Neural crest cell (in vitro differentiated cells): ENCODE measurements at places on chromosomes 1 and 21. TPM values are rescaled to one million over a fixed set of nuclear protein-coding genes. Genes with fewer than 3 reads are reported as not detected.

Gene LCA5L
- 1.2 and 1.4 TPM in 2 replicates for total RNA-seq

GRCh38 chr1:8987881-8988617 is 38.2 kb downstream of the SLC2A7 start:
- peaks cover 5% of the 10 kb centered on the region for H3K4me1 ChIP-seq
- H3K36me3 ChIP-seq, result no peaks in the 10 kb centered on the region
- no peak overlapping the region for H3K4me3 ChIP-seq
- H3K27ac ChIP-seq, result no peak overlapping the region

Gene GPR153
- total RNA-seq, result 28.1 and 28.7 TPM in 2 replicates

Gene TTC22
- not detected in 2 replicates for total RNA-seq

- H3K36me3 ChIP-seq, result no peaks in the 10 kb centered on the region
- H3K27ac ChIP-seq, result no peak overlapping the region
- H3K27me3 ChIP-seq, result peaks cover 5% of the 10 kb centered on the region
- DNase-seq, result no peak
- peak overlapping the region; percentile 90 for H3K4me3 ChIP-seq
Measured at GRCh38 chr1:22712502-22713271, 2.0 kb downstream of the EPHB2 start.

DNA sequence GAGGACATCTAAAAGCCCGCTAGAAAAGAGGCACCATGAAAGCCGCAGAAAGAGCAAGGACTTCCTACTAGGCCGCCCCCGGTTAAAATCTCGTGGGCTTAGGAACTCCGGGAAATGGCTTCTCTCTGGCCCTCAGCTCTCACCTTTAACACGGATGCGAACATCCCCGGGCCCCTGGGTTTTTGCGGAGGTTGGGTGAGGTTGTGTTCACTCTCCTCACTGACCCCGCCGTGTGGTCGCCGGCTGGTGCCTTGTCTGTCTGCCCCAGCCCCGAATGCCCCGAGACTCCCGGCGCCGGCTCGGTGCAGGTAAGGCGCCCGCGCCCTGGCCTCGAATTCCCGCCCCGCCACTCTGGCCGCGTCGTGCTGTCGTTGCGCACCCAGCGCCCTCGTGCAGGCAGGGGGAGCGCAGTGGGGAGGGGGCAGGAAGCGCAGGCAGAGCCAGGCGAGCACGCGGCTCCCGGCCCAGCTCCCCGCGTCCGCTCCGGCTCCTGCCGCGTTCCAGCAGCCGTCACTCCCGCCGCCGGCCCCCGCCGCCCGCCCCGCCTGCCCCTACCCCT is at the start of gene SHISAL2A:
TSS of gene SHISAL2A (plus strand) at position 437 of the 559 bp plus-strand sequence. CDS start 326 bp downstream, outside the sequence.
- DNase-seq, result peak; percentile 40
- H3K4me1 ChIP-seq, result peaks cover 32% of the 10 kb centered on the region
- H3K27me3 ChIP-seq, result peaks cover 58% of the 10 kb centered on the region
- H3K4me3 ChIP-seq, result peak within 1 kb of the TSS; percentile 67

Gene CHIT1
- total RNA-seq, result not detected in 2 replicates

Gene ALPL
- total RNA-seq, result 16.7 TPM in 2 replicates

DNA sequence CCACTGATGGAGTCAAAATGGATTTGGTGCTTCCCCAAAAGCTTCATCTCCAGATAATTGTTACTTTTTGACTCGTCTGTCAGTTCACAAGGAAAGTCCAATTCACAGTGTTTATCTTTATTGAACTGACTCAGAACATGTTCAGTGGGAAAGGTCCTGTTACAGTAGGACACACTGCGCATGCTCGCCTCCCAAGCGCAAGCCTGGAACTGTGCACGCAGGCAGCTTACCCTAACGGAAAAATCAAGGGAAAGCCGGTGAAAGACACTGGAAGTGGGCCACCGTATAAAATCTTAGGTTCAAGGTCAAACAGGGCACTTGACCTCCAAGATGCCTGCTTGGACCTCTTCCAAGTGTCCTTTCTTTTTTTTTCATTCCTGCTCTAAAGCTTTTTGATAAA is 174.6 kb downstream of the USP25 start:
- H3K36me3 ChIP-seq, result peaks cover 16% of the 10 kb centered on the region
- DNase-seq, result no peak
- H3K27ac ChIP-seq, result no peak overlapping the region
- no peaks in the 10 kb centered on the region for H3K27me3 ChIP-seq
- H3K4me1 ChIP-seq, result no peaks in the 10 kb centered on the region
- H3K4me3 ChIP-seq, result no peak overlapping the region

DNA sequence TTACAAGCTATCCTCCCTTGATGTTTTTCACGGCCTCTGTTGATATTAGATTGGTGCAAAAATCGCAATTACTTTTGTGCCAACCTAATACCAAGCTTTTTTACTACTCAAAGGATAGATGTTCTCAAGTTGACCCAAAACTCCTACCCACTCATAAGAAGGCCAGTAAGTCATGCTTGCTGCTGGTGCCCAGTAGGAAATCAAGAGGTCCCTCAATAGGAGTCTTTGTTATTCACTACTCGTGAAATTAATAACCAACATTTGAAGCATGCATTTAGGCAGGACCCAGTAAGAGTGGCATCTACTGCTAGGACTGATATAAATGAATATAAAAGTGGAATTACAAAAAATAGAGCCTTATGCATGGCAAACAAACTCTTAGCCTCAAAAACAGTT is 52.6 kb downstream of the APP start:
- H3K36me3 ChIP-seq, result no peaks in the 10 kb centered on the region
- H3K4me1 ChIP-seq, result peaks cover 61% of the 10 kb centered on the region
- no peaks in the 10 kb centered on the region for H3K27me3 ChIP-seq
- H3K27ac ChIP-seq, result no peak overlapping the region
- H3K4me3 ChIP-seq, result no peak overlapping the region
- DNase-seq, result no peak

Gene TMEM39B
- total RNA-seq, result 34.8 and 36.0 TPM in 2 replicates

DNA sequence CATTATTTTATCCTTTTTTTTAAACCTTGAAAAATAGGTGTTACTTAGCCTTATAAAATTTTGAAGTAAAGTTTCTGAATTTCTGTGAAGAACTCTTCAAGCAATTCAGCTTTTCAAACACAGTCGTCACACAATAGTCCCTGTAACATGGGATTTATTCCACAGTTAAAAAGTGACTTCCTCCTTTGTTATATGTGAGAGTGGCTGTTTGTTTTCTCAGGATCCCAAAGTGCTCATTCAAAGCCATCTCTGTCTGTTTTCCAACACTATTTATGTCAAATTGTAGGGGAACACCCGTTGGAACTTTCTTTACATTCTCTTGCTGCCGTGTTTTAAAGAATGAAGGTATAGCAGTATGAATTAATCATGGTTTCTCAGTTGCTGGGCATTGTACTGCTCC is 80.8 kb upstream of the GPR52 start:
- peak overlapping the region; percentile 78 for H3K27ac ChIP-seq
- H3K36me3 ChIP-seq, result peaks cover 10% of the 10 kb centered on the region
- no peaks in the 10 kb centered on the region for H3K27me3 ChIP-seq
- H3K4me3 ChIP-seq, result no peak overlapping the region
- DNase-seq, result no peak

DNA sequence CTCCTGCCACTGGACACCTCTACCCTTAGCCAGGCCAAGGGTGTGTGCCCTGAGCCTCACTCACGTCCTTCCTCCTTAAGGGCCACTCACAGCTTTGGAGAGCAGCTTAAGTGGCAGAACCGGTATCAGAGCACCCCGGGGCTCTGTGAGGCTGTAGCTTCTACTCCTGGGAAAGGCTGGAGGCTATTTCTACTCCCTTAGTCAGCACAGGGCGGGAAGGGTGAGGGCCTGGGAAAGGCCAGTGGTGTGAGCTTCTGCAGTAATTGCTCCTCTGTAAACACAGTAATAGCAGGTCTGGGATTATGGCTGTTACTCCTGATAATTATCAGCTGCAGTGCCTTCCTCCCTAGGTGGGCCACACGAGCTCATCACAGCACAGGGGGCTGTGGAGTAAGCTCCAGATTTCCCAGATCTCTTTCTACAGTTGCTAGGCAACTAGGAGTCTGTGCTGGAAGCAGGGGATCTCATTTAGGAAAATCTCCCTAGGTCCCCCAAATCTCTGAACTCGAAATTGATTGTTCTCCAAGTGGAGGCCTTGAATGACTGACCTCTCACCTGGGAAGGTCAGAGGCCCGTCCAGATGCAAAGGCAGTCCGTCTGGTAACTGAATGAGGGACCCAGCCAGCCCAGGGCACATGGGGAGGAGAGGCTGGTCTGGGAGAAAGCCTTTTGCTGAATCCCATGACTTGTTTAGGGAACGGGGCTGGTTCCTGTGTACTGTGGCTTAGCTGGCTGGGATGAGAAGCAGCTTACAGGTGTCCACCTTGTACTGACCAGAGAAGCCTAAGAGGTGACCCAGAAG is 29.3 kb downstream of the IER5 start:
- peaks cover 21% of the 10 kb centered on the region for H3K4me1 ChIP-seq
- no peaks in the 10 kb centered on the region for H3K36me3 ChIP-seq
- H3K4me3 ChIP-seq, result no peak overlapping the region

- no peak overlapping the region for H3K4me3 ChIP-seq
- no peaks in the 10 kb centered on the region for H3K36me3 ChIP-seq
- H3K27ac ChIP-seq, result no peak overlapping the region
- no peak for DNase-seq
Measured at GRCh38 chr21:22421416-22422180, 1423.4 kb downstream of the NCAM2 start.

Gene KCNJ15
- total RNA-seq, result 0.23 and 0.40 TPM in 2 replicates

DNA sequence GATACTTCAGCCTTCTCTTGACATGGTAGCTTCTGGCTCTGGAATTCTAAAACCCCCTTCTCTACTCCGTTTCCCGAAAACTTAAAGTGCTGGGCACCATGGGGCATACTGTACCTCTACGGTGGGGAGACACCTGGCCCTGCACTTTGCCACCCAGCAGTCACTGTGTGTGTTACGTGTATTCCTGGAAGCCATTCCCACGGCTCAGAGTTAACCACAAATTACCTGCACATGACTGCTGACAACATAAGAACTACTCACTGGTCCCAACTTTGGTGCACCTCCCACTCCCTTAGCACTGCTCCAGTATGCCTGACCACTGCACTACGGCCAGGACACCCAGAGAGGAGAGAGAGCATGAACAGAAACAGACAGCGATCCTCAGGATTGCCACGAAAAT is 29.4 kb upstream of the TMPRSS2 start:
- no peak for DNase-seq
- no peaks in the 10 kb centered on the region for H3K4me1 ChIP-seq

DNA sequence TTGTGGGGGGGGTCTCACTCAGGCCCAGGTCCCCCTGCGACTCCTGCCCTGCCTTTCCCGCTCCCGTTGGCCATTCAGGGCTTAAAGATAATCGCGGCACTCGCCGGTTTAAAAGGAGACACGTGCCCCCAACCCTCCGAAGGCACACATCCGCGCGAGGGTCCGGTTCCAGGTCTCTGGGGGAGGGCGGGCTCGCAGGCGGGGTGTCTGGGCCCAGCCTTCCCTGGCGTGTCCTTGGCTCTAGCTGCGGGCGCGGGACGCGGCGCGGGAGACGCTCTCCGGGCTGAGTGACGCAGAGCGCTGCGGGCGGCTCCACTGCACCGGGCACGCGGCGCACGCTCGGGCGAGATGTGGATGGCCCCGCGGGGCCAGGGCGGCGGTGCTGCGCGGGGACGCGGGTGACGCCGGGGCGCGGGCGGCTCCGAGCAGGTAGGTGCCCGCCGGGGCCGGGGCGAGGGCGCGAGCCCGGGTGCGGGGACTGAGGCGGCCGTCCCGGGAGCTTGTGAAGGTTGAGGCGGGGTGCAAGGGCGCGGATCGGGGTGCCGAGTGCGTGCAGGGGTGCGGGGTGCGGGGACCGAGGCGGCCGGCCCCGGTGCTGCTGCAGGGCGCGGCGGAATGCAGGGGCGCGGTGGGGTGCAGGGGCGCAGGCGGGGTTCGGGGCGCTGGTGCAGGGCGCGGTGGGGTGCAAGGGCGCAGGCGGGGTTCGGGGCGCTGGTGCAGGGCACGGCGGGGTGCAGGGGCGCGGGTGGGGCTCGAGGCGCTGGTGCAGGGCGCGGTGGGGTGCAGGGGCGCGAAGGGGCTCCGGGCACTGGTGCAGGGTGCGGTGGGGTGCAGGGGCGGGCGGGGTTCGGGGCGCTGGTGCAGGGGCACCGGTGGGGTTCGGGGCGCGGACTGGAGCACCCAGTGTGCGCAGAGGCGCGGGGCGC is 3.3 kb upstream of the TRPM2 start:
- no peaks in the 10 kb centered on the region for H3K36me3 ChIP-seq
- H3K4me3 ChIP-seq, result no peak overlapping the region
- no peaks in the 10 kb centered on the region for H3K4me1 ChIP-seq
- no peak overlapping the region for H3K27ac ChIP-seq
- DNase-seq, result no peak
- H3K27me3 ChIP-seq, result no peaks in the 10 kb centered on the region

GRCh38 chr1:70487910-70488665 is 77.0 kb downstream of the CTH start:
- no peak overlapping the region for H3K27ac ChIP-seq
- H3K4me3 ChIP-seq, result no peak overlapping the region
- H3K36me3 ChIP-seq, result no peaks in the 10 kb centered on the region
- H3K4me1 ChIP-seq, result no peaks in the 10 kb centered on the region
- no peaks in the 10 kb centered on the region for H3K27me3 ChIP-seq
- DNase-seq, result peak; percentile 16

DNA sequence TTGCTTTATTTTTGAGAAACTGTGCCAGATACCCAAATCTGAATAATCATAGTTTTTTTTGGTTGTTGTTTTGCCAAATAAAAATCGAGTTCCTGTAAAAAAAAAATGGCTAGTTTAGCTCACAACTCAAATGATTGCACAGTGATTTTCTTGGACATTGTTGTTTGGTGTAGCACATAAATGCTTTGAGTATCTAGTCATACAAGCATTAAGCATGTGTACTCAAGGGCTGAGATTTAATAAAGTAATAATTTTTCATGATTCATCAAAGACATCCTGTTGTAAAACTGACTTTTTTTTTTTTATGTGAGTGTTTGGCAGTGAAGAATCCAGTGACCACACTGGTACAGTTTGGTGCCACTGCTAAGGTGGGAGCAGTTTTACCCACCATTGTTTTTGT is 18.8 kb downstream of the ITSN1 start:
- peaks cover 9% of the 10 kb centered on the region for H3K4me1 ChIP-seq
- no peaks in the 10 kb centered on the region for H3K27me3 ChIP-seq
- H3K27ac ChIP-seq, result no peak overlapping the region
- peaks cover 13% of the 10 kb centered on the region for H3K36me3 ChIP-seq
- H3K4me3 ChIP-seq, result no peak overlapping the region

Gene DLGAP3
- 4.7 and 5.0 TPM in 2 replicates for total RNA-seq

Gene BCAR3
- 38.5 and 41.6 TPM in 2 replicates for total RNA-seq

DNA sequence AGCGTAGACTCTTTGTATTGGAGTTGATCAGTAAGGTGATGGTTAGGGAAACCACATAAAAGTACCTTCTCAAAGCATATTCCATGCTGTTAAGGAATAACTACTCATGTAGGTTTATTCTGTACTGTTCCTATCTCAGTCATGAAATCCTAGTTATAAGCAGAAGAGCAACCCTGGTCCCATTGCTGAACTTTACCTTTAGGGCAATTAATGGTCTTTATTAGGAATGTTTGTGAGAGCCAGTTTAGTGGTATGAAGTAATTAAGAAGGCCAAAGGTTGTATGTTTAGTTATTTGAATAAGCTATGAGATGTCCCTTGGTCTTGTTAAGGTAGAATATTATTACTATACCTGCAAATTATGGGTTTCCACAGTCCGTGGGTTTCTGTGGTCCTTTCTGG is 44.0 kb downstream of the ACP6 start:
- DNase-seq, result no peak
- H3K36me3 ChIP-seq, result peaks cover 6% of the 10 kb centered on the region
- peaks cover 12% of the 10 kb centered on the region for H3K4me1 ChIP-seq
- H3K27me3 ChIP-seq, result no peaks in the 10 kb centered on the region
- no peak overlapping the region for H3K4me3 ChIP-seq
